Progenitor cell of endocrine pancreas (in vitro differentiated cells): ENCODE measurements at places on chromosomes 1 and 21. TPM values are rescaled to one million over a fixed set of nuclear protein-coding genes. Genes with fewer than 3 reads are reported as not detected.

GRCh38 chr1:208185801-208186231, 58.4 kb downstream of the PLXNA2 start:
- no peaks in the 10 kb centered on the region for H3K27me3 ChIP-seq
- DNase-seq = no peak
- H3K36me3 ChIP-seq = no peaks in the 10 kb centered on the region
- no peak overlapping the region for H3K4me3 ChIP-seq

DNA sequence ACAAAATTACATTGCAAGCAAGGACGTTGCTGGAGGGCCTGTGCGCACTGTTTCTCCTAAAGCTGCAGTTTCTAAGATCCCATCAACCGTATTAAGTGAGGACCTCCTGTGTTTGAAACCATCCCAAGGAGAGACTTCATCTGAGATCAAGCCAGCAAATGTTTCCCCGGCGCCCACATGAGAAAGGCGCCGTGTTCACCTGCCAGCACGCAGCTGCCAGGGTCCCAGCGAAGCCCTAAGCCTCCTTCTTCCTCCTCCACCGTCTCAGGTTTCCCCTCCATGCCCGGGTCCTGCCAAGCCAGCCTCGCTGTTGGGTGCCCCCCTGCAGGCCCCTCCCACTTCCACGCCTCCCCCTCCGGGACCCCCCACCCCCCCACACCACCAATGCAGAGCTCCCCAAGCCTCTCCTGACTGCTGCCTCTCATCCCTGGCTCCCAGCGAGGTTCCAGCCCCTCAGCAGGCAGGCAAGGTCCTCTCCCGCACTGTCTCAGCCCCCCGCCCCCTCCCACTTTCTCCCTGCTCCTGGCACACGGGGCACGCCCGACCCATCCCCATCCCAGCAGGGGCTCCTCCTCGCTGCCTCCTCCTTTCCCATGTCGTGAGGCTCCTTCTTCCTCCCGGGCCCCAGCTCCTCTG, 8.6 kb upstream of the TFF1 start:
- no peak overlapping the region for H3K4me3 ChIP-seq
- H3K27ac ChIP-seq = no peak overlapping the region
- no peak for DNase-seq
- H3K4me1 ChIP-seq = peaks cover 22% of the 10 kb centered on the region
- H3K27me3 ChIP-seq = peaks cover 20% of the 10 kb centered on the region

DNA sequence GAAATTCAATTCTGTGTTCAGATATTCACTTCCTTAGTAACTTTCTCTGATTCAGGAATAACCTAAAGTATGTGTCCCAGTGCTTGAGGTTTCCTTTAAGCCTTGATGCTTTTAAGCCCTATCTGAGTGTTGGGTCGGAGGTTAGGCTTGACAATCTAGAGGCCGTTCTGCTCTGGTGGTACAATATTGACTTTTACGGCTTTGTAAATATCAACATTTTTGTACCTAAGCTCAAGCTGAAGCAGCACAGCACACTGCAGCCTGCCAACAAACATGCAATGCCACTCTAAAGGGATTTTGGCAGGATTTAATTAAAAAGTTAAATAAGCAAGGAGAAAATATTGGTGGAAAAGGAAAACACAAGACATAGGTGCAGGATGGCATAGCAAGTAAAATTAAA, 279.2 kb downstream of the NEGR1 start:
- no peak overlapping the region for H3K27ac ChIP-seq
- peaks cover 12% of the 10 kb centered on the region for H3K4me1 ChIP-seq
- DNase-seq = no peak
- no peak overlapping the region for H3K4me3 ChIP-seq

GRCh38 chr1:4658643-4659628, 4.5 kb downstream of the AJAP1 start:
- DNase-seq = no peak
- H3K36me3 ChIP-seq = no peaks in the 10 kb centered on the region
- peaks cover 61% of the 10 kb centered on the region for H3K27me3 ChIP-seq
- H3K4me1 ChIP-seq = peaks cover 21% of the 10 kb centered on the region
- H3K27ac ChIP-seq = no peak overlapping the region

The HSPA6 gene
- 0.16 TPM in 1 of 2 replicates, not detected in the other for total RNA-seq

DNA sequence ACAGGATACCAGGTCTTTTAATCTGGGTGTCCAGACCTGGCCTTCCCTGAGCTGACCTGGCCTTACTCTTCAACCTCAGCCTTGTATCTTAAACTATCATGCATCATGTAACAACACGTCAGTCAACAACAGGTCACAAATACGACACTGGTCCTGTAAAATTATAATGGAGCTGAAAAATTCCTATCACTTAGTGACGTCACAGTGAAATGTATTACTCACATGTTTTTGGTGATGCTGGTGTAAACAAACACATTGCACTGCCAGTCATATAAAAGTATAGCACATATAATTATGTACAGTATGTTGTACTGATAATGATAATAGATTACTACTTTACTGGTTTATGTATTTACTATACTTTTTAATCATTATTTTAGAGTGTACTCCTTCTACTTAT, 31.5 kb downstream of the ESRRG start:
- H3K27ac ChIP-seq = no peak overlapping the region
- DNase-seq = no peak
- H3K36me3 ChIP-seq = no peaks in the 10 kb centered on the region
- peaks cover 16% of the 10 kb centered on the region for H3K4me1 ChIP-seq

The LHX8 gene
- 0.22 TPM in 1 of 2 replicates, not detected in the other for total RNA-seq
